ENCODE measurements at places on chromosomes 7 and 10.

DNA sequence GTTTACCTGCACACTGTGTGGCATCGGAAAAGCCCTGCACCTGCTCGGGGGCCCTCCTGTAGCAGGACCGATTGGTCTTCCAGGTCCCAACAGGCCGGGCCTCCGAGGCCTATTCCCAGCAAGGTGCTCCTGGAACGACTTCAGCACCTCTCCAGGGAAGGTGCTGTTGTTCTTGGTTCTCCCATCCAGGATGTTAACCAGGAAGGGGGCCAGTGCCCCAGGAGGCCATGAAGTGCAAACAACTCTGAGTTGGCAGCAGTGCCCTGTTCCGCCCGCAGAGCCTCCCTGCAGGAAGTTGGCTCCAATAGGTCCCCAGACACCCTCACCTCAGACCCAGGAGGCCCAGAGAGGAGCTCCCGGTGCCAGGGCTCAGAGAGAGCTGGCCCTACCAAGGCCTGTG, 64.0 kb upstream of the DUSP5 start:
- no peak for DNase-seq

GRCh38 chr10:61786728-61787127, 114.8 kb upstream of the ARID5B start:
- DNase-seq: peak; percentile 3

DNA sequence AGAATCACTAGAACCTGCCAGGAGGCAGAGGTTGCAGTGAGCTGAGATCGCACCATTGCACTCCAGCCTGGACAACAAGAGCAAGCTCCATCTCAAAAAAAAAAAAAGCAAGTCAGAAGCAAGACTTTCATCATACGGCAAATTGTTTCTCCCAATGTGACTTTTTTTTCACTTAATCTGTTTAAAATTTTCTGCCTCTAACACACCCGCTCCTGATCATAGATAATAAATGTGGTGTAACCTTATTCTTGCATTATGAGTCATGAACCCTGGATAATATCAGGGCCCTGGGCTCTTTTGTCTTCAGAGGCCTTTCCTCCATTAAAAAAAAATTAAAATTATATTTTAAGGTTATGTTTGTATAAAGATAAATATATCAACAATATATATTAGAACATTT, 111.4 kb upstream of the JCAD start:
- no peak for DNase-seq

DNA sequence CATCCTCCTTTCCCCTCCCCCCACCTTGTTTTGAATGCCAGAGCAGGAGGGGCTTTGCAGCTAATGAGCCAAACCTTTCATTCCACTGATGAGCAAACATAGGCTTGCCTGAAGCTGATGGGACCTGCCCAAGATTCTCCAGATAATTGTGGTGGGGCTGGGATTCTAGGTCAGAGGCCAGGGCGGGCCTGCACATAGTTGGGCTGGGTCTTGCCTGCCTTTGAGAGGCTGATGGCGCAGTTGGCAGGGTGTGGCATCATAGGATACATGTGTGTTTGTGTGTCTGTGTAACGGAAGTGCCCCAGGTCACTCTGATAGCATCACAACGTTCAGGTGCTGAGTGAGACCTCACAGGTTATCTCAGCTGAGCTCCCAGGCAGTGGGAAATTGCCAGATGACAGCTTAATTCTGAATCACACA, 22.9 kb downstream of the BTBD16 start:
- no peak for DNase-seq

DNA sequence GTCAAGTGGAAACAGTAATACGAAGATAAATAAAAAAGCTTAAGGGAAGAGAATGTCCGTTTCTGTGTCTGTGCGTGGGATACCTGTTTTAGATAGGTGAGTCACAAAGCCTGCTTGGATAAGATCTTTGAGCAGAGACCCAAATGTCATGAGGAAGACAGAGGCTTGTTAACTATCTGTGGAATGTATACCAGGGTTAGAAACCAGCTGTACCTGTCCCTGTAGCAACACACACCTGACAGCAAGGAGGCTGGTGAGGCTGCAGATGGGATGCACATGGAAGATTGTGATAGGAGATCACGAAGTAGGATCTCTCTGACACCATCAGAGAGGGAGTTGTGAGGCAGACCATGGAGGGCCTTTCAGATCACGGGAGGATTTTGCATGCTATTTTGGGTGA, 105.3 kb downstream of the ARHGAP21 start:
- DNase-seq: no peak

GRCh38 chr7:159028508-159029401, 115.9 kb downstream of the VIPR2 start:
- DNase-seq: no peak

DNA sequence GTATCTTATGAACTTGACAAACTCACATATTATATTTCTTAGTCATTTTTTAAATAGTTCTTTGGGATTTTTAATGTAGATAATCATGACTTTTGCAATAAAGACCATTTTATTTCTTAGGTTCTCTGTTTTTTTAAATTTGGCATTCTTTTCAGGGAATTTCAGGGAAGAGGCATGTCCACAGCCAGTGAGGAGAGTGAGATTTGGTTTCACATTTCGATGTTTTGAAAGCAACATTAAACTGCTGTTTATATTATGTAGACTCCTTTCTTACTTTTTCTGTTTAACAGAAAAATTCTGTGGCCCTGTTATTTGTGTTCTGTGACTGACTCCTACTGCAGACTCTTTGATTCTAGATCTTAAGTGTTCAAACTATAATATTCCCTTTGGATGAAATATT, 153.7 kb downstream of the FAM107B start:
- DNase-seq: no peak

- DNase-seq: peak; percentile 46
Observed at GRCh38 chr10:50291261-50291850, 40.0 kb upstream of the ASAH2 start.

- no peak for DNase-seq
Observed at GRCh38 chr10:33967606-33968120, 633.2 kb upstream of the NRP1 start.

DNA sequence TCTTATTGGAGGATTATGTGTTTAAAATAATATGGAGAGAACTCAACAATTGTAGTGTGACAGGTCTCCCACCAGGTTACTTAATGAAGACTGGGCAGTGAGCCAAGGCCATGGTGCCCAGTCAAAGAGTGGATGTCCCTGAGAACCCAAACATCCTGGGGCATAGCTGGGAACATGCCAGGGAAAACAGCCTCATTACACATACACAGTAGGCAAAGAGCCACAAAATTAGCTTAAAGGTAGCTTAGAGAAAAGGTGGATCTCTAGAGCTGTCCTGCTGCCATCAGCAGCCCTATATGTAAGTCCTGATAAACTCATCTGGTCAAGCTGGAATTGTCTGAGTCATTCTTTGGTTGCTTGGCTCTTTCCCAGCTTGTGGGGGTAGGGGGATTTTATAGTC, 287.8 kb downstream of the PHF14 start:
- DNase-seq: no peak
